ENCODE measurements at places on chromosomes 11 and 22.
A peak's percentile ranks its signal among the peaks of the same experiment; 100 is the strongest.

DNA sequence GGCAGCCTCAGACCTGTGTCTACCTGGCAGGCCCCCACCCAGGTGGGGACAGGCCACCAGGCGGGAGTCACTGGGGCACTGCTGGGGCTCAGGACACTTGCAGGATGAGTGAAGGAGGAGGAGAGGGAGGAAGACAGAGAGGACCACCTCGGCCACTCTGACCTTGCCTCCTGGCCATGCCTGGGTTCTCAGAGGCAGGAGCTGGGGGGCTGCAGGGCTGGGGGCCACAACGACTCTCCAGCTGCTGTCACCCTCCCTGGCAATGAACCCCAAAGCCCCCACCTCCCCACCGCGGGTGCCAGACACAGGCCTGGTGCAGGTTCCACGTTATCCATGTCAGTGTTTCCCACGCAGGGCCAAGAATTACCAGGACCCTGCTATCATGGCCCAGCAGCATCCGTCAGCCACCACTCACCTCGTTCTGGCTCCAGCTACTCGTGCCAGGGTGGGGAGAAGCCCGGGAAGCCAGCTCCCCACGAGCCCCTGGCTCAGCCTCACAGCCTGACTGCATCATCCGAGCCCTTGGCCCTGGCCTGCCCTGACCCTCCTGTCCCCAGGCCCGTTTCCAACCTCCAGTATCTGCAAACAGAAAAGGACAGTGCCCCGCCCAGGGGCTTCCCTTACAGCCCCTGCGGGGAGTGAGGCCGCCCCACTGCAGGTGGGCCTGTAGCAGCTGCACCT lies 62.4 kb downstream of the BRD1 start:
- no peak for DNase-seq

- DNase-seq: no peak
Observed at GRCh38 chr22:39419096-39419495, 19.5 kb downstream of the TAB1 start.

DNA sequence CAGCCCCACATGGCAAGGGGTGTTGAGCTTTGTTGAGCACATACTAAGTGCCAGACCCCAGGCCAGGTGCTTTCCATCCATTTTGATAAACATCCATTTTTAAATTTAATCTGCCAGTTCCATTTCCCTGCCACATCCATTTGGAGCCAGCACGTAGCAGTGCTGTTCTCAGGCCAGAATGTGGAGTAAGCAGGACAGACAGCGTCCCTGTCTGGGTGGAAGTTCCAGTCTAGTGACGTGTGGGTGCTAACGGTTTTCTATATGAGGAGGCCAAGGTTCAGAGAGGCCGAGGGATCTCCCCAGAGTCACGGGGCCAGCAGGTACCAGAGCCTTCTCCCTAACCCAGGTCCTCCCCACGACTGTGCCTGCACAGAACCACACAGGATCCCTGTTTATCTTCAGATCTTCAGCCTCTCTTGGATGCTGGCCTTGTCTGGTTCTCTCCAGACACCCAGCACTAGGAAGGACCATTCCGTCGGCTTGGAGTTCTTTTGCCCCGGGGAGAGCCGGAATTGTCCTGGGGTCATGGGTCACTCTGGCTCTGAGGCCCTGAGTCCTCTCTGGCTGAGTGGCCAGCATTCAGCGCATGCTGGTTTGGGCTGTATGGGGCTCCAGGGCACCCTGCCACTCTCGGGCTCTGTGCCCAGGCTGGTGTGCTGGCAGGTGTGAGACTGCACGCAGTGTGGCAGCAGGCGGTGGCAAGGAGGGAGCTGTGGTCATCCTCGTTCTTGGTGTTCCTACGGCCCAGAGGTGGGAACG lies 63.6 kb upstream of the PPARA start:
- DNase-seq: no peak

DNA sequence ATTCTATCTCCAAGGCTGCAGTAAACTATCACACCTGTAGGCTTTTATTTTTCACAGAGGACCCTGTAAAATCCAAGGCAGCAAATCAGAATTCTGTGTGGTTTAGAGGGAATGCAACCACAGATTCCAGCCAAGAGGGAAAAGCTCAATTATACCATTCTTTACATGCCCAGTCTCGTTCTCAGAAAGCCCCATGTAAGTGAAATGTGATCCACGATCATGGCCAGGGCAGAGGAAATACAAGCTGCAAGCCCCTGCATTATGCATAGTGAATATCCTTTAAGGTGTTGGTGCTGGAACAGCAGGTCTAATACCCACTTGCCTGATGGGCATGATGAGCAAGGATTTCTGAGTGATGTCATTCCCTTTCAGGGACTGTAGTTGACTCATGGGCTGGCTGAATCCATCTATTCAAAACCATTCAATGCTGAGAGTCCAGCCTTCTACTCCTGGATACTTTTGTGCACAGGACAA lies 198.7 kb upstream of the MTMR2 start:
- DNase-seq: no peak

DNA sequence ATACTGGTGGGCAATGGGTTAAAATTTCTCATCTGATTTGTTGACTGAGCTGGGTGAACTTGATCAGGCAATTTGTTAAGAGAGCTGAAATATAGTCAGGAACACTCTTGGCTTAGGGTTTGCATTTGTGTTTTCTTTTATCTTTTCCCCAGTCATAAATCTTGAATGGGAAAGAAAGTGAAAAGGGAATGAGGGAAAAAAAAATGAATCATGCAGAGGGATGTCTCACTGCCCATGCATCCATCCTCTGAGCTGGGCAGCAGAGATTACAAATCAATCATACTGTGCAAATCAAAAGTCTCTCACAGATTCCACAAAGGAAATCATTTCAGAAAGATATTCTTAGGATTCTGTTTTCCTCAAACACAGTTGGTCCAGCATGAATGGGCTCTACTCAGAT lies 174.2 kb upstream of the MPPED2 start:
- DNase-seq: no peak

DNA sequence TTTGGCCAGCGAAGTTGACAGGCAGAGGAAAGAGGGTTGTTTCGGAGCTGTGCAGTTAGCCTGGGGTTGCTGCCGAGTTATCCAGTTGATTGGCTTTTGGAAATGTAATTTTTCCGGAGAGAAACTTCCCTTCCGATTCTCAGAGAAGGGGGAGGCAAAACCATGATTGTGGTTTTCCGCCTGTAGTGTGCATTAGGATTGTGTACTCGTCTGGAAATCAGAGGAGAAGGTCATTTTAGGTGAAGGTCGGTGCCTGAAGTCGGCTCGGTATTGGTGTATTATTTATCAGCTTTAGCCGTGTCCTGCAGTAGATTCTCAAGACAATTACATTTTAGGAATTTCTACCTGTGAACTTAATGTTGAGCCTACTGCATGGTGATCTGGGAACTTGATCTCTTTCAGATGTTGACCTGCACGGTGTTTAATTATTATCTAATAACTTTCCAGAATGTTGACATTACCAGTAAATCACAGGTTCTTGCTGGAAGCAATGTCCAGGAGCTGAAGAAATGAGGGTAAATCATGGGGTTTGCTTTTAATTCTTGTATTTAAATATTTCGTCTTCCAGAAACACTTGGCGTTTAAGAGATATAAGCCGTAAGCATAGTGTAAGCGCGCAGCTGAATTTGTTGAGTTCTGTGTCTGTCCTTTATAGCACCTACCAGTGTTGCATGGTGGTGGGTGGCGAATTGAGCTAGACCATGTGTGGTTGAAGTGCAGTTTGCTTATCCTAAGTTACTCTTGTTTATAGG lies 1.3 kb downstream of the ARHGEF12 start:
- no peak for DNase-seq

DNA sequence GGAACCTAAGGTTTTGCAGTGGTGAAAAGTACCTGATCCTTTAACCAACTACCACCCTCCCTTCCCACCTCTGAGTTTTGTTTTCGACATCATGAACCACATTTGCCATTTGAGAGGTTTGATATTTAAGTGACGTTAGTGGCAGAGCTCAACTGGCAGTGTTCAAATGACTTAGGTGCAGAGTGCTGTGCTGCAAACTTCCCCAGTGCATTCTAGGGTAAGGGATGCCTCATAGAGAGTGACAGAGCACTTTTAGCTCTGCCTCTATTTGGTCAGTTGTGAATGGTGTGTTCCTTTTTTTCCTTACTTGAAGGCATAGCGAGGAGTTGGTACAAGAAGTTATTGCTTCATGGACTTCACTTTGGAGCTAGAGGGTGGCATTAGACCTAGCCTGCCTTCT lies 9.4 kb downstream of the BMAL1 start:
- DNase-seq: no peak

- DNase-seq: no peak
Observed at GRCh38 chr11:44970293-44970692, 19.6 kb upstream of the TP53I11 start.

GRCh38 chr11:13344818-13345217 lies 67.2 kb downstream of the BMAL1 start:
- DNase-seq: no peak

- DNase-seq: no peak
Observed at GRCh38 chr22:35604621-35605368, 12.3 kb downstream of the MB start.

- DNase-seq: no peak
Observed at GRCh38 chr11:15158351-15159015, 43.8 kb downstream of the INSC start.

DNA sequence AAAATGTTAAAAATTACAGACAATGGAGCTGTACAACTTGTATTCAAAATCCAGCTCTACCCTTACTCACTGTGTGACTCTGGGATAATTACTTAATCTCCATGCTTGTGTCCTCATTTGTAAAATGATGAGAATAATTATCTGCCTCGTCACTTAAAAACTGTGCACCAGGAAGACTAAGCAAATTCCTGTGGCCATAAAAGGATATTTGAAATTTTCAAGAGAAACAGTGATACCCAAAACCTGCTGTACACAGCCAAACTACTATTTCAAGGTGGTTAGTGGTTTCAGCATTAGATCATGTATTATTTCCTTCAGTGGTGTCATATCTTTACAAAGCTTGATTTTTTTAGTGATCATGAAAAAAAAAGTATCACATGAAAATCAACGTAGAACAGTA lies 136.9 kb downstream of the METTL15 start:
- DNase-seq: no peak

- no peak for DNase-seq
Observed at GRCh38 chr11:120462825-120463224, 48.7 kb upstream of the GRIK4 start.

DNA sequence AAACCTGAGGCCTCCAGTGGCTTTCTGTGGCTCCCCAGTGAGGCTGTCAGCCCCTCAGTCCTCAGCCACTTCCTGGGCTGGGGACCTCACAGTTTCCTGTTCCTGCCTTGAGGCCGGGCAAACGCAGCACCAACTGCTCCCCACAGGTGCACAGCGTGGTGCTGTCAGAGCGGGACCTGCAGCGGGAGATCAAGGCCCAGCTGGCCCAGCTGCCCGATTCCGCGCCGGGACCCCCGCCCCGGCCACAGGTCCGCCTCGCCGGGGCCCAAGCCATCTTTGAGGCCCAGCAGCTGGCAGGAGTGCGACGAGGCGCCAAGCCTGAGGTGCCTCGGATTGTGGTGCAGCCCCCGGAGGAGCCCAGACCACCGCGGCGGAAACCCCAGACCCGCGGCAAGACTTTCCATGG lies 5.4 kb downstream of the TBC1D10C start:
- DNase-seq: peak; percentile 65

GRCh38 chr11:112582366-112582765 lies 321.7 kb upstream of the PLET1 start:
- no peak for DNase-seq

DNA sequence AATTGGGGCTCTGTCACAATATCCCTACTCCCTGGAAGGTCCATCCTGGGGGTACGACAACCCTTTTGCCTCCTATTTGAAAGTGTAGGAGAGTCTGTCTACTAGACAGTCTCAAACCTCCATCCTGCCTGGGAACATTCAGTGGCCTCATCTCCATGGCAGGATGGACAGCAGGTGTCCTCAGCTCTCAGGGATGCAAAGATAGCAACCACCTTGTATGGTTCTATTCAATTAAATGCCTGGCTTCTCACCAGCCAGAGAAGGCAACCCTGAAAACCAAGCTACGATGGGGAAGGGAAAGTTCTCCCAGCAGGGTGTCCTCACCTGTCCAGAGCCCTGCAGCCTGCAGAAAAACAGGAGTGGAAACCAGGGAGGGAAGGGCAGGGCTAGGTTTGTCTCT lies 164.9 kb downstream of the MIAT start:
- DNase-seq: no peak

DNA sequence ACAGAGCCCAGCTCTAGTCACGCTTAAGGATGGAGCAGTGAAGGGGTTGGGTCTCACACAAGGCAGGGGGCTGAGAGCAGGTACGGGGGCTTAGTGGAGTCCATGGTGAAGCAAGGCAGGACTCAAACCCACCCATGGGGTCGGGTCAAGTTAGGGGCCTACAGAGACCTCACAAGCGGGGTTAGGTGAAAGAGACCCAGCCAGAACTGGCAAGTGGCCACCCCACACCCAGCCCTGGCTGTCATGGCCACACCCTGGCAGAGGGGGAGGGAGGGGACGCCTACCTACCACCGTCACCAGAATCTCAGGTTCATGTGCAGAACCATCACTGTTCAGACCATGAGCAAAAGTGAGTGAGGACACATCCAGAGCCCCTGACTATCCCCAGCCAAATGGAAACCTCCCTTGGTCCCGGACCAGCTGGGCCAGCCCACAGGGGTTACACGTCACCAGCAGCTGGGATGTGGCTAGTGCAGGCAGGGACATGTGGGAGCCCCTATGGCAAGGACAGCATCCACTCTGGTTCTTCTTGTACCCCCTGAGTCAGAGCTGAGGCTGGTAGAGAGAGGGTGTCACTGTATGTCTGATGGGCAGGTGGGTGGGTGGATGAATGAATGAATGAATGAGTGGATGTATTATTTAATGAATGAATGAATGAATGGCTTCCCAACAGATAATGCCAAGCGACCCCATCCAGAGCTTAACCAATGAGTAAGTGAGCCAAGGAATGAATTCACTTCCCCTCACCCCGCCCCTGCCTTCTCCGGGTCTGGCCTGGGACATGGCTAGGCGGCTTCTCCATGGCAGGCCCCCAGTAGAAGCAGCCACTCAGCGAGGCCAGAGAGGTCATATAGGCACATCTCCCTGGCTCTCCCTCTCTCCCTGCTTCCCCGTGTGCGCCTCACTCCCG lies 681.6 kb downstream of the TBC1D22A start:
- no peak for DNase-seq

DNA sequence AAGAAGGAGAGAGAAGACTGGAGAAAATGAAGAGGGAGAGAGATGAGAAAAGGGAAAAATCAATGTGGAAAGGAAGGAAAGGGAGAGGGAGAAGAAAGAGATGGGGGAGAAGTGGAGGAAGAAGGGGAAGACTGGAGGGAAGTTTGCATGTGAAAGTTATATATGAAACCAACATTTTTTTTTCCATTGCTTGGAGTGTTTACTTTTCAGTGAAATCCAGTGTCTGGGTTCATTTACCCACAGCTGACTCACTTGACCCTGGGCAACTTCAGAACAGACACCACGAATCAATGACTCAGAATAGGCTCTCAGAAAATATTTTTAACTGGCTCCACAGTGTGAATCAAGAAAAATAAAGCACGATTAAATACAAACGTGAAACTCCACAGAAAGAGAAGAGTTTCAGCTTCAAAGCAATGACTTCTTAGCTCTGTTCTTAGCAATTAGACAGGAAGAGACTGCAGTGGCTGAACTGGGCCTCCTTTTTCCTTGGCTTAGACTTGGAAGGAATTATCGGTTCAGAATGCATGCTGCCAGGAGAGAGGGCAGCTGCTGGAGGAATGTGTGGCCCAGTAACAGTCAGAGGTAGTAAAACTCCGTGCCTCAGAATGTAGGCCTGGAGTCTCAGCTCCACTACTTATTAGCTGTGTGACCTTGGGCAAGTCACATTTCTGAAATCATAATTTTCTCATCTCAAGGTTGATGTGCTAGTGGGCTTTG lies 237.5 kb downstream of the MIAT start:
- no peak for DNase-seq

GRCh38 chr11:31337806-31338205 lies 31.7 kb downstream of the DCDC1 start:
- no peak for DNase-seq

- DNase-seq: peak; percentile 76
Observed at GRCh38 chr11:90222459-90223247, at the start of gene CHORDC1. TSS of gene CHORDC1 (minus strand) at chr11:90223049. CDS start at chr11:90222954, 95 bp downstream.
